ENCODE measurements at places on chromosomes 3 and 15. TPM values are rescaled to one million over a fixed set of nuclear protein-coding genes. Genes with fewer than 3 reads are reported as not detected.

- no peak overlapping the region for H3K4me3 ChIP-seq
- H3K36me3 ChIP-seq: peaks cover 32% of the 10 kb centered on the region
- peak overlapping the region; percentile 43 for H3K27ac ChIP-seq
- DNase-seq: no peak
- no peaks in the 10 kb centered on the region for H3K27me3 ChIP-seq
Measured at GRCh38 chr15:41966920-41967465, 5.4 kb downstream of the EHD4 start.

GRCh38 chr3:83321891-83322290, 1560.4 kb upstream of the GBE1 start:
- no peak overlapping the region for H3K27ac ChIP-seq
- no peaks in the 10 kb centered on the region for H3K36me3 ChIP-seq
- H3K4me1 ChIP-seq: no peaks in the 10 kb centered on the region
- no peak overlapping the region for H3K4me3 ChIP-seq
- no peak for DNase-seq

- H3K36me3 ChIP-seq: no peaks in the 10 kb centered on the region
- no peak overlapping the region for H3K4me3 ChIP-seq
- DNase-seq: no peak
- H3K4me1 ChIP-seq: peaks cover 31% of the 10 kb centered on the region
- H3K27me3 ChIP-seq: no peaks in the 10 kb centered on the region
Measured at GRCh38 chr3:56836276-56837163, 34.8 kb upstream of the ARHGEF3 start.

- H3K4me3 ChIP-seq: peak overlapping the region; percentile 54
- H3K36me3 ChIP-seq: peaks cover 22% of the 10 kb centered on the region
- peaks cover 45% of the 10 kb centered on the region for H3K4me1 ChIP-seq
- DNase-seq: peak; percentile 85
- no peak overlapping the region for H3K27ac ChIP-seq
- H3K27me3 ChIP-seq: no peaks in the 10 kb centered on the region
Measured at GRCh38 chr15:31326875-31327668, 437 bp downstream of the KLF13 start.

DNA sequence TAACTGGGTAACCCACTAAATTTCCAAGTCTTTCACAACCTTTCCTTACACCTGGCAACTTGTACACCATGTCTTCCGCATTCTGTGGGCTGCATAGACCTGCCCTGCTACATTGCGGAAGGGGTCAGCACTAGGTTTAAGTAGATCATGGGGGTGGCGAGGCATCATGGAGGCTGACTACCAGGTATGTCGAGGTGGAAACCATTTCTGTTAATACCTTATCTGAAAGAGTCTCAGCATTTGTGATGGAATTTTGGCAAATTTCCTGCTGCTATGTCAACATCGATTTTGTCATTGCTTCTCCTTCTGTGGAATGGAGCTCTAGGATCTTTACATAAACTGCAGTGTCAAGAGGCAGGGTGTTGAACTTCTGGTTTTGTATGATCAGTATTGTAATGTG, 187.2 kb downstream of the GHSR start:
- no peak overlapping the region for H3K4me3 ChIP-seq
- H3K27me3 ChIP-seq: no peaks in the 10 kb centered on the region
- DNase-seq: no peak

GP5 gene
- 0.39 TPM for total RNA-seq

EIF4G1 gene
- 556 TPM for total RNA-seq

ITGA11 gene
- 2.9 TPM for total RNA-seq

Data from activated CD4-positive, alpha-beta T cell treated with anti-CD3 and anti-CD28 coated beads for 36 hours (primary cell).